GM04503 (cell line): ENCODE measurements at places on chromosomes 7 and 10.

DNA sequence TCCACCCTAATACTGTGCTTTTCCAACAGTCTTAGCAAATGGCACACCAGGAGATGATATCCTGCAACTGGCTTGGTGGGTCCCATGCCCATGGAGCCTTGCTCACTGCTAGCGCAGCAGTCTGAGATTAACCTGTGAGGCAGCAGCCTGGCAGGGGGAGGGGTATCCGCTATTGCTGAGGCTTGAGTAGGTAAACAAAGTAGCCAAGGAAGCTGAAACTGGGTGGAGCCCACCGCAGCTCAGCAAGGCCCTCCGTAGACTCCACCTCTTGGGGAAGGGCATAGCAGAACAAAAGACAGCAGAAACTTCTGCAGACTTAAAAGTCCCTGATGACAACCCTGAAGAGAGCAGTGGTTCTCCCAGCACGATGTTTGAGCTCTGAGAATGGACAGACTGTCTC is 399.0 kb downstream of the CCSER2 start:
- no peak for DNase-seq

DNA sequence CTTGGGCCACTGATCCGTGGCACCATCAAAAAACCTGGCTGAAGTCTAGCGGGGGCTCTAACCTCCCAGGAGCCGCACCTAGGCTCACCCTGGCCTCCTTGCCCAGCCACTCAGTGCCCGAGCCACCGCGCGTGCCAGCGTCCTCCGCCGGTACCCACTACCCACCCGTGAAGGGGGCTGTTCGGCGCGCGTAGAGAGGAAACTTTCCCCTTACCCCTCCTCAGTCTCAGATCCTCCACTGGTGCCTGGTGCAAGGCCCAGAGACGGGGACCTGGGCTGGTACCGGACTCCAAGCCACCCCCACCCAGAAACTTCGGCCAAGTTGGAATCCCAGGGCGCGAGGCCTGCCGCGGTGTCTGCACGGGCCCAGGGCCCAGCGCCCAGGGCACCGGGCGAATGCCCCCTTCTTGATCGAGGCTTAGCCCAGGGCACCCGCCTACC is 3.5 kb upstream of the EBF3 start:
- no peak for DNase-seq

GRCh38 chr10:71873582-71874211 is 22.6 kb upstream of the PSAP start:
- DNase-seq: no peak

DNA sequence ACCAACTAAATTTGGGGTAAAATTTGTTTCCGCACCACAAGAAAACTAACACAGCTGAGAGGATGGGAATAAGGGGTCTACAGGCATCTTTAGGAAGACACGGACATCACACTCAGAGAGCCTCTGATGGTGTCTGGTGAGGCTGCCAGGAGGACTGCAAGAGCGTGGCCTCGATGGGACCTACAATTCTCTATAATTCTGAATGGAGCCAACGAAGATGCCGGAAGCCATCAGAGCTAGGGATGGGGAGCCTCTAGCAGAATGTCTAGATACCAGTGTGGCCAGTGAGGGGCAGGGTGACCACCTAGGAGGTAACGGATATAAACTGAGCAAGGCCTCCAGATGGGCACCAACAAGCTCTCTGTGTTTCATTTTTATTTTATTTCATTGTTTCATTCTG is 7.5 kb downstream of the GRID1 start:
- no peak for DNase-seq

- DNase-seq: no peak
Observed at GRCh38 chr7:69663911-69664832, 65.9 kb downstream of the AUTS2 start.
